ENCODE measurements at places on chromosomes 16 and 17.
A peak's percentile ranks its signal among the peaks of the same experiment; 100 is the strongest.

- no peak for DNase-seq
Observed at GRCh38 chr17:6789146-6789545, 13.1 kb downstream of the FBXO39 start.

- DNase-seq: no peak
Observed at GRCh38 chr16:53937161-53937880, 233.4 kb downstream of the FTO start.

DNA sequence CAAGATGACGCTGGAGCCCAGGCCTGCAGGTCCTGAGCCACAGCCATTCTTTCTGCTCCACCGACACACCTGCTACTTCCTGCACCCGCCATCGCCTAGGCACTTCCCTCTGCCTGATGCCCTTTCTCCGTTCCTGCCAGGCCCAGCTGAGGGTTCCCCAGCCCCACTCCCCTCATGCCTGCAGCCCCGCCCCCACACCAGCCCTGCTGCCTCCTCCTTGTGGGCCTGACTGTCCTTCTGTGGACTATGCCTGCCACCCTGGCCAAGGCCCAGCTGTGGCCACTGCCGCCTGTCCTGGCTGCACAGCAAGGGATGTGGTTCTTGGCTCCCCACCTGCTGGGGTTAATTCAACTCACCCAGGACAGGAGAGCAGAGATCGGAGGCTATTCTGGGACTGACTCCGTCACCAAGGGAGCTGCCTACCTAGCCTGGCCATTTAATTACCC lies 7.5 kb downstream of the NATD1 start:
- no peak for DNase-seq

DNA sequence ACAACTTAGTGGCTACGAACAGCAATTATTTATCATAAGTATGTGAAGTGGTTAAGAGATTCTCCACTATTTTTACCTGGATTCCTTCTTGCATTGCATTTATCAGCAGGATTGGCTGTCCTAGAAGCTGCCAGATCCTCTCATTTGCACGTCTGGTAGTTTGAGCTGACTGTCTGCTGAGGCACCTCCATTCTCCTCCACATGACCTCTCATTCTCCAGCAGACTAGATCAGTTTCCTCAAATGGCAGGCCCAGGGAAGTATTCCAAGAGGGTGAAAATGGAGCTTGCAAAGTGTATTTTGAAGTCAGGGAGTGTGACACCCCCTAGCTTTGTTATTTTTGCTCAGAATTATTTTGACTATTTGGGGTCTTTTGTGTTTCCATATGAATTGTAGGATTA lies 870.1 kb downstream of the CDH11 start:
- DNase-seq: no peak

DNA sequence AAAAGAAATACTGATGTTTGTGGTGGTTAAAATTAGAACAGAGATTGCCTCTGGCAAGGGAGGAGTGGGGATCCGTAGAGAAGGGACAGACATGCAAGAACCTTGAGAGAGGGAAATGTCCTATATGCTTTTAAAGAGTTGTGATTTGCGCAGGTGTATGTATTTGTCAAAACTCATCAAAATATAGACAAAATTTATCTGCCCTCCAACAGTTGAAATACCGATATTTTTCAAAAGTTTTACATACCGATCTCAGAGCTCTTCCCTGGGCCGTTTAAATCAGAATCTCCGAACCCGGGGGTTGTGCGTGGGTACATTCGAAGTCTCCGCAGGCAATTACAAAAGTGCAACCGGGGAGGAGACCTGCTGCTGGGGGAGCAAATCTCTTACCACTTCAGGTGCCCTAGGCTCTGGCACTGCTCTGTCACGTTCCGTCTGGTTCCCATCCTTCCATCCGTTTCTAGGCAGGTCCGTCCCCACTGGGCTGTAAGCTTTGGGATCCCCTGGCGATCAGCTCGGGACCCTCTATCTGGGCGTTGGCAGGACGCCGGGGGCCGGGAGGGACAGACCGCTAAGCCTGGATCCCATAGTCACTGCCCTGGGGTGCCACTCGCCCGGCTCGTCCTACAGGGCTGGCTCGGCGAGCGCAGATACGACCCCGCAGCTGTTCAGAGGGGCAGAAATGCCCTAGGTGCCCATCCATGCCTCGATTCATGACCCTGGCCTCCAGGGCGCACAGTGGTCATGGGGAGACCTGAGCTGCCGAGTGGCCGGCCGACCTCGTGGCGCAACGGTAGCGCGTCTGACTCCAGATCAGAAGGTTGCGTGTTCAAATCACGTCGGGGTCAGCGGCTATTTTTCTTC lies 4.2 kb downstream of the BORCS6 start:
- DNase-seq: peak; percentile 89

DNA sequence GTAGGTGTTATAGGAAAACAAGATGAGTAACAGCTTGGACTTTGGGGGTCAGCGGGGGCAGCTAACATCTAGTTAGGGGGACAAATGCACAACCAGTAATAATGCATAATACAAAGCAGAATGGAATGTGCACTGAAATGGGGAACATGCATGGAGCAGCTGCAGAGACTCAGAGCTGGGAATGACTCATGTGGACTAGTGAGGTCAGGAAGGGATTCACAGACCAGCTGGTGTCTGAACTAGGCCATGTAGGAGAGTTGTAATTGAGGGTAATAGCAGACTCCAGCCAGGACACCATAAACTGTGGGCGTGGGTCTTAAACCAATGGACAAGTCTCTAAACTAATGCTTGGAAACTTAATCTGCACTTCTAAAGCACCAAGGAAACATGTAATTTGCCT lies 176.8 kb upstream of the ASIC2 start:
- no peak for DNase-seq

DNA sequence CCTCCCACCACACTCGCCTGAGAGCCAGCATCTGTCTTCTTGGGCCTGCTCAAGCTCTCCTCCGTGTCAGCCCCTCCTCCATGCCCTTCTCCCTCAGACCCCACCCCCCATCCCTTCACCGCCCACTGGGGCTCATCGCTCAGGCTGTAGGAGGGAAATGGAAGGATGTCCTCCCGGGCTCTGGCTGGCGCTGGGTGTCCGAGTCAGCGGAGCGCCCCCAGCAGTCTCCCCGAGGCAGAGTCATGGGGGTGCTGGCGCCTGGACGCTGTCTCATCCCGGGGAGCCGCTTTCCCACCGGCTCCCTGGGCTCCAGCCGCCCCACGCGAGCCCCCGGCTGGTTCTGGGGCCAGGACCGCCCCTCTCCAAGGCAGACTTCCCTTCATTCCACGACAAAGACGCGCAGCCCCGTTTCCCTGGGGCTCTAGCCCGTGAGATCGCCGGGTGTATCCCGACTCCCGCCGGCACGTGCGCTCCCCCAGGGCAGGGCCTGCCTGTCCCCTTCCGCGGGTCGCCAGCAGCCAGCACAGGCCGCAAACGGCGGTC lies 428 bp upstream of the ANTKMT start:
- peak; percentile 77 for DNase-seq

- no peak for DNase-seq
Observed at GRCh38 chr17:30296499-30297080, 4.8 kb upstream of the BLMH start.

DNA sequence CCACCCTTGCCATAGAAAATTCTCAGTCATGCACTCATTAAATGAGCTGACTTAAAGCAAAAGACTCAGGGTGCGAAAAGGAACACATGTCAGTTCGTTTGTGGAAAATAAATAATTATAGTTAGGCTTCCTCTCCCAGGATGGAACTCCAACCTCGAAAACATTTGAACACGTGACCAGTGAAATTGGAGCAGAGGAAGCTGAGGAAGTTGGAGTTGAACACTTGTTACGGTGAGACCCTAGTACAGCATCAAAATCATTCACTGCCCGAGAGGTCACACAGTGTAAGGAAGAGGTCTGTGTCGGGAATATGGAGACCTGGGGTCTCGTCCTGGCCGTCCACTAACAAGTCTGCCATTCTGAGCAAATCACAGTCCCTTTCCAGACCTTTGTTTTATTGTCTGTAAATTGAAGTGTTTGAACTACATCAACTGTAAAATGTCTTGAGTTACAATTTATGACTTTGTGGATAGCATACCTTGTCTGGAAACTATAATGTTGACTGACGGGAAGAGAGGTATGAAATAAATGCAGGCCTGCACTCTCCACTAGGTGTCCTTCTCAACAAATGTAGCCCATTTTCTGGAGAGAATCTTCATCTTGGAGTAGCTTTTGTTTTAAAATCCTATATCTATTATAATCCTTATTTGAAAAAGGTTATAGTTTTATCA lies 7.7 kb downstream of the PSMD7 start:
- no peak for DNase-seq

DNA sequence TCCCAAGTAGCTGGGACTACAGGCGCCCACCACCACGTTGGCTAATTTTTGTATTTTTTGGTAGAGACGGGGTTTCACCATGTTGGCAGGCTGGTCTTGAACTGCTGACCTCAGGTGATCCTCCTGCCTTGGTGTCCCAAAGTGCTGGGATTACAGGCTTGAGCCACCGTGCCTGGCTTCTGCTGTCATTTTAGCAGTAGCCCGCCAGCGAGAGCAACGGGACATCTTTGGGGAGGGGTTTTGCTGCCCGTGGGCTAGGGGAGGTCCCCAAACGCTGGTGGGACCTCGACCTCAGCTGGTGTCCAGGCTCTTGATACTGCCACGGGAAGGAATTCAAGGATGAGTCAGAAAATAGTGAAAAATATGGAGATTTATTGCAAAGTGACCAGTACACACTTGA lies 108.1 kb upstream of the CACNG5 start:
- no peak for DNase-seq

DNA sequence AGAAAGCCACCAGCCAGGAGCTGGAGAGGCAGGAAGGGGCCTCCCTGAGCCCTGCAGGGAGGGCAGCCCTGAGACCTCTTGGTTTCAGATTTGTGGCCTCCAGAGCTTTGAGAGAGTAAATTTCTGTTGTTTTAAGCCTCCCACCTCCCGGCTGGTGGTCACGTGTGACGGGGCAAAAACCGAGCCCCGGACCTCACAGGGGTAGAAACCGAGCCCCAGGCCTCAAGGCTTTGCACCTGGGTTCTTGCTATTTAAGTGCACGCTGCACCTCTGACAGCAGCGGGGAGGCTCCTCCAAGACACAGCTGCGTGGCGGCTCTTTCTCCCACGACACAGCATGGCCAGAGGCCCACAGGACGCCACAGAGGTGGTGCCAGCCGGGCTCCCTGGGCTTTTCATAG lies 17.4 kb upstream of the ZC3H18 start:
- no peak for DNase-seq

DNA sequence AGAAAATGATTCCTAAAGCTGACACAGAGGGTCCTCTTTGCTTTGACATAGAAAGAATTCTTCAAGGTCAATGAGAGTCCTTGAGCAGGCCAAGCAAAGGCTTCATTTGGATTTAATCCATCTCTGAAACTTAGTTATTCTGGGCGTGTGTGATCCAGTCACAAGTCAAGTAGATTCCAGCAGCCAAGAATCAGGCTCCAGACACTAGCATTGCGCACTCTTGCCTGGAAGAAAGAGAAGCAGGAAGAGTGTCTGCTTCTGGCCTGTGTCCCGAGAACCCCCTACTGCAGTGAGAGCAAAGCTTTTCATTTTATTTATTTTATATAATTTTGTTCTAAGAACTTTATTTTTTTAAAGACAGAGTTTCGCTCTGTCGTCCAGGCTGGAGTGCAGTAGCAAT lies 88.2 kb upstream of the CACNG5 start:
- DNase-seq: no peak

DNA sequence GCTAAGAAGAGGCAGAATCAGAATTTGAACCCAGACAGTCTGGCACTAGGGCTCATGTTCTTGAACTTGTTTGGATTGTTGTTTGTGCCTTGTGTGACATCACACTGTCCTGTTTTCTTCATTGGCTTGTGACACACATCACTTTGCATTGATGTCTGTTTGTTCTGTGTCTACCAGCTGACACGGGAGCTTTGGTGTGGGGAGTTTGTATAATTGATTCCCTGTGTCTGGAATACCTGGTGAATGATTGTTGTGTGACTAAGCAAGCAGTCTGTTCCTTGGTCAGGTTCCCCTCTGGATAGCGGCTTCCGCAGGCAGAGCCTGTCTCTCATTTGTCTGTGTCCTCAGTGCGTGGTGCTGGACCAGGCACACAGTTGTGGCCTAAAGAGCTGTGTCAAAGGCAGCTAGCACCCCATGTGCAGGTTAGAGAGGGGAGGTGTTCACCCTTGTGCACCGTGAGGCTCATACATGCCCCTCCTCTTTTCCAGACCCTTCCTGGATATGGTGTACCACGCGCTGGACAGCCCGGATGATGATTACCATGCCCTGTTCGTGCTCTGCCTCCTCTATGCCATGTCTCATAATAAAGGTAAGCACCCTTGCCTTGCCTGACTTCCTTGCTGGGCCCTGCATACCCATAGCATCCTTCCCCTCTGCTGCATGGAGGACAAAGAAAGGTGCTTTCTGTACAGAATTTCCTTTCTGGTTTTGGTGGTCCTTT lies 80.1 kb downstream of the CLEC16A start:
- no peak for DNase-seq

GRCh38 chr17:40108970-40109824 lies 8.8 kb upstream of the NR1D1 start:
- no peak for DNase-seq

GRCh38 chr16:67444259-67445125 lies 13.6 kb downstream of the HSD11B2 start:
- DNase-seq: peak; percentile 36

- peak; percentile 60 for DNase-seq
Observed at GRCh38 chr17:45413498-45413923, 19.2 kb downstream of the ARHGAP27 start.

DNA sequence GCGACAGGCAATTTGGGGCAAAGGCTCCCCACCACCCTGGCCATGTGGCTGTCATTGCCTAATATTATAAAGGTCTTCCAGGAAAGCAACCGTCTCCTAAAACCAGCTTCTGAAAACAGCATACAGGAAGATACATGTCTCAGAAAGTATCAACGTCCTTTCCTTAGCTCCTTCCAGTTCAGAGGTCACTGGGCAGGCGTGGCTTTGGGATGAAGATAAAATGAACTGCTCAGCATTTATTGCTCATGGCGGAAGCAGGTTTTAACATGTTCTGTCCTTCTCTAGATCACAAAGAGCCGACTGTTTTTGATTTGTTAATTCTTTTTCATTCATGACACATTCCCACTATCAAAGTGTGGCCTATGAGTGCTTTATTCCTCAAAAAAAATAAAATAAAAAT lies 8.0 kb downstream of the CFAP20 start:
- DNase-seq: no peak

DNA sequence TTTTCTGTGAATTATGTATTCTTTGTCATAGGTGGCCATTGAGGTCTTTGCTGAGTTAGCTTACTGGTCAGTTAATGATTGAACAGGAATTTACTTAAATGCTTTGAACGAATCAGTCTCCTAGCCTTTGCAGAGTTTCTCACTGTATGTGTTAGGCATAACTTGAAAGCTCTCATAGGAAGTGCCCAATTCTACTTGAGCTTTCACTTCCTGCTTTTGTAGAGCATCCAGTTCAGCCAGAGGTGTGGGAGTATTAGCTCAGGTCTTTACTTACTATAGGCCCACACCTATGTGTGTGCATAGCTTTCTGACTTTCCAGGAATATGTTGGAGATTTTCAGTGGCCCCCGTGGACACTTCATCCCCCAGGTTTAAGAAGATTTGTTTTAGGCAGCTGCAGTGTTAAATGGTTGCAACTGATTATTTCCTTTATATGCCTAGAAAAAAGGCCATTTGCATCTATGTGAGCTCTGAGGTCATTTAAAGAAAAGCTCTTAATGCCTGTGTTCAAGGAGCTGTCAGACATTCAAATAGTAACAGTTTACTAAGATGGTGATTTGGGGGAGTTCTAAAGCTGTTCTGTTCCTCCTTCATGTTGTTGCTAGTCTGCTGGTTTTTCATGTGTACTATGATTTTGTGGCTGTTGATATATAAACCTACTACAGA lies 62.3 kb downstream of the PHKB start:
- DNase-seq: no peak
